NCI-H1436 treated with DMSO at 0.1 percent for 48 hours (cell line): ENCODE measurements at places on chromosomes 6 and 20.

DNA sequence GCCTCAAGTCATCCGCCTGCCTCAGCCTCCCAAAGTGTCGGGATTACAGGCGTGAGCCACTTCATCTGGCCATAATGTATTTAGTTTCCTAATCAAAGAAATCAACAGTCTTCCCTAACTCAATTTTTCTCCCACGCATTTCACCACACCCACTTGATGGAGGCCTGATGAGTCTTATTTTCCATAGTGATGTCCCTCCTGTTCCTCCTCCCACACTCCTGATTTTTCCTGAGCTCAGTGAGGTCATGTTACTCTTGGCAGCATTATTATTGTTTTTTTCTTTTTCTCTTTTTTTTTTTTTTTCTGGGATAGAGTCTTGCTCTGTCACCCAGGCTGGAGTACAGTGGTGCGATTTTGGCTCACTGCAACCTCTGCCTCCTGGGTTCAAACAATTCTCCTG is 8.9 kb downstream of the ABRACL start:
- no peak for DNase-seq

GRCh38 chr6:36578431-36578830 is 15.7 kb upstream of the SRSF3 start:
- no peak for DNase-seq

DNA sequence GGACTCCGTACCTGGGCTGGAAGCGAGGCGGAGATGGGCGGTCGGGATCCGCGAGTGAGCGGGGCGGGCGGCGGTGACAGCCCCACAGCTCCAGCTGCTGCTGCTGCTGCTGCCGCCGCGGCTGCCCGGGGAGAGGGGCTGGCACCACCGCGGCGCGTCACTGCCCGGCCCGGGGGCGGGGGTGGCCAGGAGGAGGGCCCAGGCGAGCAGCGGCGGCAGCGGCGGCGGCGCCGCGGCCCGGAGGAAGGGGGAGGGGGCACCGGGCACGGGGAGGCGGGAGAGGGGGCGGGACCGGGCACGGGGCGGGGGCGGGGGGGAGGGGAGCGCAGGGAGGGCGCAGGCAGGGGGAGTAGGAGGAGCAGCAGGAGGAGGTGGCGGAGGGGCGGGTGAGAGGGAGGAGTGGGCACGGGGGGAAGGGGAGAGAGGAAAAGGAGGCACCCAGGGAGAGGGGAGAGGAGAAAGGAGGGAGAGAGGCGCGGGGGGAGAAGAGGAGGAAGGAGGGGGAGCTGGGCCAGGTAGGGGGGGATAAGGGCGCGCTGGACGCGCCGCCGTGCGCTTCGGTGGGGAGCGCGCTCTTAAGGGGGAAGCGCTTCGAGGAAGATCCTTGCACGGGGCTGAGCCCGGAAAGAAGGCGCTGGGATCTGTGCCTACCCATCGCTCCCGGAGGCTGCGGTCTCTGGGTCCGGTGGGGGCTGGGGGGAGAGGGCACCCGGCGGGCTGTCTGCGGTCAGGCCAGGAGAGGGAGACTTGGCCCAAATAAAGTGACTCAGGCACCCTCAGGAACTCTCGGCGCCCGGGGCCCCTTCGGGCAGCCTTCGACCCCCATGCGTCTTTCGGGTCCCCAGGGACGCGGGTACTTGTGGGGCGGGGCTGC is 101.5 kb downstream of the NOL4L start:
- DNase-seq: peak; percentile 47

DNA sequence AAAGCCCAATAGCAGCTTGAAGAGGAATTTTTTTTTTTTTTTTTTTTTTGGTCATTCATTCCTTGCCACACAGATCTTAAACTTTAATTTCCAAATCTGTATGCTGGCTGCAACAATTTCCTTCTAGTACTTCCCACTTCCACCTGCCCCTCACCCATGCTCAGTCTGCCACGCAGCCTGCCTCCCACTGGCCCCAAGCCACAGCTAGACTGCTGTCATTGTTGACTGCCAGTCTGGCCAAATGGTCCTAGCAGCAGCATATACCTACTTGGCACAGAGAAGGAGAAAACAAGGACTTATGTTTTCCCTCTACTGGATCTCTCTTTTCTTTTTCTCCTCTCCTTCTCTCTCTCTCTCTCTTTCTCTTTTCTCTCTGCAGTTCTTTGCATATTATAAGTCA is 118.3 kb upstream of the HEY2 start:
- DNase-seq: no peak

- DNase-seq: peak; percentile 49
Observed at GRCh38 chr6:33994472-33995308, 151.2 kb downstream of the GRM4 start.

DNA sequence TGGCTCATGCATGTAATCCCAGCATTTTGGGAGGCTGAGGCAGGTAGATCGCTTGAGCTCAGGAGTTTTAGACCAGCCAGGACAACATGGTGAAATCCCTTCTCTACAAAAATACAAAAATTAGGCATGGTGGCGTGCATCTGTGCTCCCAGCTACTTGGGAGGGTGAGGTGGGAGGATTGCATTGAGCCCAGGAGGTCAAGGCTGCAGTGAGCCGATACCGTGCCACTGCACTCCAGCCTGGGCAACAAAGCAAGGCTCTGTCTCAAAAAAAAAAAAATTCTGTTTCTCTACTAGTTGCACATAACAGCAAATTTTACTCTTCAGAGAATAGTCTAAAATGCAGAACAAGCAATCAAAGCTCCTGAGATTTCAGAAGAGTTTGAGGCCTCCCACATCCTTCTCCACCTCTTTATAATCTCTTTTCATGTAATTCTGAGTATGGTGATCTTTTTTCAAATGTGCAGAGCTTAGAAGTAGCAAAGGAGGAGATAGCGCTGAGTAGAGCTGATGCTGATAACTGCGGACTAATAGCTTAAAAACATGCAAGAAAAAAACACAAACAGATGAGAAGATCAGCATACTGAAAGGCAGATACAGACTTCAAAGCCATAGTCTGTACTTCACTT is 23.3 kb downstream of the LRRN4 start:
- DNase-seq: no peak

DNA sequence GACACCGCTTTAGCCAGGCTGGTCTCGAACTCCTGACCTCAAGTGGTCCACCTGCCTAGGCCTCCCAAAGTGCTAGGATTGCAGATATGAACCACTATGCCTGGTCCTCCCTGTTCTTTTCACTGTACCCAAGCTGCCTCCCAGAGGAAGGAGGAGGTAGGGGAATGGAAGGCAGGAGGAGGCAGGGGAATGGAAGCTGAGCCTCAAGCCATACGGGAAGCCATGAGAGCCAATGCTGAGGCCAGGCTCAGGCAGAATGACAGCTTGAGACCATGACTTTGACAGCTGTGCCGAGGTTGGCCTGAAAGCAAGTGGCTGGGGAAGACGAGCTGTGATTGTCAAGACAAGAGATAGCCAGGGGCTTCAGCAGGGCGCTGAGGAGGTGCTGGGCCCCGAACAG is 13.6 kb upstream of the ZNF335 start:
- DNase-seq: no peak

DNA sequence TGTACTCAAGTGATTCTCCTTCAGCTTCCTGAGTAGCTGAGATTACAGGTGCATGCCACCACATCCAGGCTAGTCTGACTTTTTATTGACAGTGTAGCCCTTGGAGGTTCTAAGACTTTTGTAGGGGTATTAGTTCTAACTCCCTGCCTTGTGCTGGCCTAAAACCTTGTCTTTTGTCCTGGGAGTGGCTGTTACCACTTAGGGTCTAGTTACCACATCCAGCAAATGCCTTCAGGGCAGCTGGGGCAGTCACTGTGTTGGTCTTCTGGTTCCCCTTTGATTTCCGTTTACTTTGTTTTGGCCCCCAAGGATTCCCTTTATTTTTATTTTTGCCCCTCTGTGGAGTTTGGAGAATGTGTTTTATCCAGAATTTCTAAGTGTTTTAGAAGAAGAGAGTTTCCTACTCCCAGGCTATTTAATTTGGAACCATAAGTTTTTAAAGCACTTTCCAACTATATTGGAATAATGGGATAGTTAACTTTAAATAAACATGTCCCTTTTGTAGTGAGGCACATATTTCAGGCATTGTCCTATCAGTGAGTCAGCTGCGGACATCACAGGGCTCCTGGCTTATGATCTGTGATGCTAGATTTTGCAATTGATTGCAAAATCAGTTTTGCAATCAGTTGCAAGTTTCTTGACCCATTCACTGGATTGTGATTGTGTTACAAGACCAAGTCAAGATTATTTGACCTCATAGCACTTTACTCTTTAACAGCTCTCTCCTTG is 25.0 kb downstream of the IL22RA2 start:
- no peak for DNase-seq

DNA sequence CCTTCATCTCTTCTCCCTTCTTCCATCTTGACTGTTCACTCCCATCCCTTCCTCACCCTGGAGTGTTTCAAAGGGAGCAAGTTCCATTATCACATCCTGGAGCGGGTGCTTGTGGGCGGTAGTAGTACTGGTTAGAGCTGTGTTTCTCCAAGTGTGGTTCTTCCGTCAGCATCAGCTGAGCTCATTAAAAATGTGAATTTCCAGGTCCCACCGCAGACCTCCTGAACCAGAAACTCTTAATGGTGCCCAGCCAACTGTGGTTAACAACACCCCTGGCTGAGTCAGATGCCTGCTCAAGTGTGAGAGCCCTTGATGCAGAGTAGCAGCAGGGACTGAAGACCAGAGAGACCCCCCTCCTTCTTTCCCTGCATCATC is 24.4 kb downstream of the ANGPT4 start:
- DNase-seq: no peak

- DNase-seq: no peak
Observed at GRCh38 chr20:51378171-51378928, 164.2 kb downstream of the NFATC2 start.

- DNase-seq: no peak
Observed at GRCh38 chr6:160247457-160247883, 11.2 kb downstream of the SLC22A2 start.

- DNase-seq: no peak
Observed at GRCh38 chr6:5050009-5050408, 35.1 kb upstream of the PPP1R3G start.

DNA sequence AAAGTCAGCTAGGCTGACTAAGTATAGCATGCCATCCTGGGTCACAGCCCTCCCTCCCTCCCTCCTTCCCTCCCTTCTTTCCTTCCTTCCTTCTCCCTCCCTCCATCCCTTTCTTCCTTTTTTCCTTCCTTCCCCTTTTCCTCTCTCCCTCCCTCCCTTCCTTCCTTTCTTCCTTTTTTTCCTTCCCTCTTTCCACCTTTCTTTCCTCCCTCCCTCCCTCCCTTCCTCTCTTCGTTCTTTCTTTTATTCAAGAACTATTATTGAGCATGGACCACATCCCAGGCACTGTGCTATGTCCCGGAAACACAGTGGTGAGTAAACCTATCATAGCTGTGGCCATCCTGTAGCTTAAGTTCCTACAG is 106.2 kb upstream of the BACH2 start:
- DNase-seq: no peak

- DNase-seq: no peak
Observed at GRCh38 chr6:63774961-63775360, 139.4 kb downstream of the PHF3 start.

GRCh38 chr6:53984581-53984980 is 126.7 kb upstream of the MLIP start:
- no peak for DNase-seq

DNA sequence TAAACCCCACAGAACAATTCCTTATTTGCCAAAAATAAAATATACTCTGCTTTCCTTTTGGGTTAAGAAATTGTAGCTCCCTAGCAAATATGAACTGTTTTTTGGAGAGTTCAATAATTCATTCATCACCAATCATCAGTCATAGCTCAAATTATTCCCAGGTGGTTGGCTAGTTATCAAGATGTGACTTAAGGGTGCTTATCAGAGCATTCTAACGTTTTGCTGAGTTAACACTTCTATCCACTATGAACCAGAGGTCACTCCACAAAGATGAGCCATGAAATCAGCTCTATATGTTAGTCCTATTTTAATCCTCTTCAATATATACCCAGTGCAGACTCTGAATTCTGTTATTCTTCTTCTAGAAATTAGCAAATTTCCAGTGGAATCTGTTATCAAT is 379.1 kb downstream of the TENT5A start:
- DNase-seq: no peak

DNA sequence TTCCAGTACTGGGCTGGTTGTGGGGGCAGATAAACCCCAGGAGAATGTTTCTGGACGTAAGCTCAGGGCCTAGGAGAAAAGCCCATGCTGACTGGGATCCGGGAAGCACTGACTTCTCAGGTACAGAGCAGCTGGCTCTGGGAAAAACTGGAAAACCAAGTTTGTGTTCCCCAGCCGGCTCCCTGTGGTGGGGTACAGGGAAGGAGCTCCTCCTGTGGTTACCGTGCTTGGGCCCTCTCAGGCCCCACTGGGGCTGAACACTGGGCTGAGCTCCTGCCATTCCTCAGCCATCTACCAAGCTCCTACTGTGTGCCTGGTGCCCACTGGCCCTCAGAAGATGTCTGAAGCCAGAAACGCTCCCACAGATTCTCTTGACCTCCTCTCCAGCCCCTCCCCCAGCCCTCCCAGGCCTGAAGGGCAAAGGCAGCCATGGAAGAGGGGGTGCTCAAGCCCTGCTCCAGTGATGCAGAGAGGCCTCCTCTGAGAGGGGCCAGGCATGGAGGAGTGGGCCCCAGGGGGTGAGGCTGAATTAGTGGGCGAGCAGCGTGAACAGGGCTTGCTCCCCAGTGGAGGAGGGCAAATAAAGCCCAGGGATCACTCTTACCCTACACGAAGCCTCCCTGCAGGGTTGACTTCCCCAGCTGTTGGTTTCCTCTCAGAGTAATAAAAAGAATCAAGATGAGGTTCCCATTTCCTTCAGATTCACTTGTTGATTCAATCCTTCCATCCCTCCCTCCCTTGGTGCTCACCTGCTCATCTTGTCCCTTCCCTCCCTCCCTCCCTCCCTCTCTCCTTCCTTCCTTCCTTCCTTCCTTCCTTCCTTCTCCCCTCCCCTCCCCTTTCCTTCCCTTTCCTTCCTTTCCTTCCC is 100.0 kb downstream of the VEGFA start:
- no peak for DNase-seq

GRCh38 chr6:98716341-98716740 is 118.0 kb upstream of the POU3F2 start:
- DNase-seq: no peak

DNA sequence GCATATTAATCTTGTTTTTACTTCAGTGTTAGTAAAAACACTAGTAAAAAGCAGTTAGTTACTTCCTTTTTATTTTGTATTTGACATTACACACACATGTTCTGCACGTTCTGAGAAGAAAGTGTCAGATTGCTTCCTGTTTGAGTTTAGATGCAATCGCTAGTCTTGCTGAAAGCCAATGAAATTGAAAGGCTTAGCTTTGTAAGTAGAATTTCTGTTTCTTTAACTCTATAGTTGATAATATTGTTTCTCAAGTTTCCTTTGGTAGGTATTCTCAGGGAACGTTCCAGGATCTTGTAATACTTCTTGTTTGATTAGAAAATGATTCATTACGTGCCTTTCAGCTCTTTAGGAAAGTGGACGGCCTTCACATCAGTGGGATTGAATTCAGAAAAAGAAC is 55.0 kb downstream of the CDKAL1 start:
- DNase-seq: no peak
